ENCODE measurements at places on chromosomes 3 and 15.

GRCh38 chr3:177725165-177725564 is 527.9 kb upstream of the TBL1XR1 start:
- no peak for DNase-seq

DNA sequence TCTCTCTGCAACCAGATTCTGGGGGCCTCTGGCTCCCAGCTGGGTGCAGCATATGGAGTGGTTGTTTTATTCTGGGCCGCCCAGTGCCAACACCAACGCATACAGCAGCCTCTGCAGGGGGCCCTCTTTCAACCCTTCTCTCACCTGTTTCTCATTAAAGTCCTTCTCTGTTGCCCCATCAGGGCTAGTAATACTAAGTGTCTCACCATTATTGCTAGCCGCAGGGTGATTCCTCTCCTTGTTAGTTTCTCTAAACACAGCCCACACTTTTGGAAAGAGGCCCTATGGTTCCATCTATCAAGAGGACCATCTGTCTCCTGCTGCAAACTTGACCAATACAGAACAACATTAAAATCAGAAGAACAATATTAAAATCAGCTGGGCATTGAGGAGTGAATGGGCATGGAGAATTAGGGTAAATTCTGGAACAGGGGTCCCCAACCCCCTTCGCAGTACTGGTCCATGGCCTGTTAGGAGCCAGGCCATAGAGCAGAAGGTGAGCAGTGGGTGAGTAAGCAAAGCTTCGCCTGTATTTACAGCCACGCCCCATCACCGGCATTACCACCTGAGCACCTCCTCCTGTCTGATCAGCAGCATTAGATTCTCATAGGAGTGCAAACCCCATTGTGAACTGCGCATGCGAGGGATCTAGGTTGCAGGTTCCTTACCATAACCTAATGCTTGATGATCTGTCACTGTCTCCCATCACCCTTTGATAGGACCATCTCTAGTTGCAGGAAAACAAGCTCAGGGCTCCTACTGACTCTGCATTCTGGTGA is 36.5 kb downstream of the ALS2CL start:
- no peak for DNase-seq

DNA sequence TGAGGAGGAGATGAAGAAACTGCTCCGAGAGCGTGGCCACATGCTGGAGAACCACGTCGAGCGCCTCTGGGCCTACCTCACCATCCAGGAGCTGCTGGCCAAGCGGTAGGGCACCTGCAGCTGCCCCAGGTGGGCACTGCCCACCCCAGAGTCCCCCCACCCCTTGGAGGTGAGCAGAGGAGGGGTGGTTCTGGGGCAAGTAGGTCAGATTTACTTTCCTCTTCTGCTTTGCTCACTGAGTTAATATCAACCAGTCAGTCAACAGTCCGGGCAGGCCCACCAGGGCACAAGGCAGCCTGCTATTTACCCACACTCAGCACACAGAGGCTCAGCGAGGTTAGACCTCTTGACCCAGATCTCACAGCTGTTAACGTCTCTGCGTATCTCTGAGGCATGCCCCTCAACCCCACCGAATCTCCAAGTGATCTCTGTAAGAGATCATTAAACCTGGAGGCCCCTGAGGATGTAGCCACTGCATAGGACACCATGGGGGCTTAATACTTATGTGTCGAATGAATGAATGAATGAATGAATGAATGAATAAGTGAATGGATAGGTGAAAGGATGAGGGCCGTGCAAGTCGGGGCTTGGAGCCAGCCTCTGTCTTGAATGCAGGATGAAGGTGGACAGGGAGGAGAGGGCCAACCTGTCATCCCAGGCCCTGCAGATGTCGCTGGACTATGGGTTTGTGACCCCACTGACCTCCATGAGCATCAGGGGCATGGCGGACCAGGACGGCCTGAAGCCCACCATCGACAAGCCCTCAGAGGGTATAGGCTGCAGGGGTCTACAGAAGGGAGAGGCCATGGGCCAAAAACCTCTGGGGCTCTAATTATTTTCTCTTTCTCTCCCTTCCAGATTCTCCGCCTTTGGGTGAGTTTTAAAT is 8.0 kb upstream of the ITIH3 start:
- DNase-seq: no peak

DNA sequence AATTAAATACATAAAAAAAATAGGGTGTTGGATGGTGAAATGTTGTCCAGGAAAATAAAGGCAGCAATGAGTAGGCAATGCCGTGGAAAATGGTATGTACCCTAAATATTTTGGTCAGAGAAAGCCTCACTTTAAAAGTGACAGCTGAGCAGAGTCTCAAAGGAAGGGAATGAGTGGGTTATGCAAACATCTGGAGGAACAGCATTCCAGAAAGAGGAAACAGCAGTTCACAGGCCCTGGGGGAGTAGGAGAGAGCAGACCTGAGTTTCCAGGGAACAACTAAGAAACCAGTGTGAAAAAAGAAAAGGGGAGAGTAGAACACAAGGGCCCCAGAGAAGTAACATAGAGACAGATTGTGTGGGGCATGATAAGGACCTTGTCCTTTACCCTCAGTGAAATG is 230.0 kb upstream of the CNTN3 start:
- DNase-seq: no peak

DNA sequence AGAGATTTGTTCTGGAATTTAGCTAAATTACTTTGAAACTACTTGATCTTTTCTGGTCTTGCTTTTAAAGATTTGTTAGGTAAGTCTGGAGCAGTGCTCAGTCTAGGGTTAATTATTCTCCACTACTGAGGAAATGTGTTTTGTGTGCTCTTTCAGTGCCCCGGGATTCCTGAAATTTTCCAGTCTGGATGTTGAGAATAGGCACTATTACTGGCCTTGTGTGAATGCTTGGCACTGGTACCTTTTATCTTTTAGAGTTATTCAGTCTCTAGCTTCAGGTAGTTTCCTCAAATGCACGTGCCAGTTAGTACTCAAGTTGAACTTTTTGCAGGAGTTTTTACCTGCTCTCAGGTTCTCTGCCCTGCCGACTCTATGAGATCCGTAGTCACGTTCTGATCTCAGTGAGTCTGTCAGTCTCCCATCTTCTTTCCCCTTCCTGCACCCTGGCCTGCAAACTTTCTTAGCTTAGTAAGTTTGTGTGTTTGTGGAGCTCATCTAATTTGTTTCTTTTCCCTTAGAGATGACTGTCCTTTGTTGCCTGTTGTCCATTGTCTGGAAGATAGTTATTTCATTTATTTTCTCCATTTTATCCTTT is 39.5 kb downstream of the TCF12 start:
- no peak for DNase-seq

GRCh38 chr15:77596821-77597803 is 35.6 kb downstream of the LINGO1 start:
- no peak for DNase-seq

GRCh38 chr15:75655931-75656330 is 8.2 kb downstream of the SNX33 start:
- DNase-seq: no peak

- DNase-seq: no peak
These were observed 110.2 kb downstream of the ADCY5 start for GRCh38 chr3:123338620-123339061.

DNA sequence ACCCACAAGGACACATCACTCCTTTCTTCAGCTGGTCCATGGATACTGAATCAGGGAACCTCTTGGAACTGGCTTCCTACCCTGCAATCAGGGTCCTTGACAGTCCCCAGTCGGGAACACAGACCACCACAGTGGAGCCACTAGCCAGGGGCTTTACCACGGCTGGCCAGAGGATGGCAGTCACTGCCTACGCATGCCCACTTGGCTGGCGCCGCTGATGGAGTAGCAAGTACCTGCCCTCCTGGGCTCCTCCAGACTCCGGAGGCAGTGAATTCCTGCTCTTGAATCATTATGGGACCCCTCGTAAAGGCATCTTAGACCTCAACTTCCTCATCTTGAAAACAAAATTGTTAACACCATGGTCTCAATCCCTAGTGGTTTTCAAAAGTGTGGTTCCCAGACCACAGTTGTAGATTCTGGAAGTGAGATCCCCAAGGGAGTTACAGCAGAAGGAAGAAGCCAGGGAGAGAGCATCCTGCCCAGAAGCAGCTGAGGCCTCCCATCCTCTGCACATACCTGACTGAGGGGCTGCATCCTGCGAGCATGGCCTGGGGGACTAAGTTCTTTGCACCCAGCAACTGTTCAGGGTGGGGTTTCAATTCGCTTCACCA is 9.1 kb upstream of the SKIC8 start:
- peak; percentile 80 for DNase-seq

DNA sequence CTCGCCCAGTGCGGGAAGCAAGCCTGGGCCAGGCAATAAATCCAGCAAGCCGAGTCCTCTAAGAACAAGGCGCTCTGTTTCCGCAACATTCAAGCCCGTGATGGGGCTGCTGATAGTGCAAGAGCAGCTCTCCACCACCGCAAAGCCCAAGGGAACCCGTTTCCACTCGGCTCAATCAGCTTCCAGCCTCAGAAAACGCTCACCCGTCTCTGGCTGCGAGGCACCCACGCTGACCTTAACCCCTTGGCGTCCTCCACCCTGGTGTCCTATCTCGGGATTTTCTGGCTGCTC is 17.8 kb downstream of the SPATA12 start:
- DNase-seq: peak; percentile 39

GRCh38 chr3:195869413-195870001 is 38.8 kb downstream of the TNK2 start:
- DNase-seq: no peak

DNA sequence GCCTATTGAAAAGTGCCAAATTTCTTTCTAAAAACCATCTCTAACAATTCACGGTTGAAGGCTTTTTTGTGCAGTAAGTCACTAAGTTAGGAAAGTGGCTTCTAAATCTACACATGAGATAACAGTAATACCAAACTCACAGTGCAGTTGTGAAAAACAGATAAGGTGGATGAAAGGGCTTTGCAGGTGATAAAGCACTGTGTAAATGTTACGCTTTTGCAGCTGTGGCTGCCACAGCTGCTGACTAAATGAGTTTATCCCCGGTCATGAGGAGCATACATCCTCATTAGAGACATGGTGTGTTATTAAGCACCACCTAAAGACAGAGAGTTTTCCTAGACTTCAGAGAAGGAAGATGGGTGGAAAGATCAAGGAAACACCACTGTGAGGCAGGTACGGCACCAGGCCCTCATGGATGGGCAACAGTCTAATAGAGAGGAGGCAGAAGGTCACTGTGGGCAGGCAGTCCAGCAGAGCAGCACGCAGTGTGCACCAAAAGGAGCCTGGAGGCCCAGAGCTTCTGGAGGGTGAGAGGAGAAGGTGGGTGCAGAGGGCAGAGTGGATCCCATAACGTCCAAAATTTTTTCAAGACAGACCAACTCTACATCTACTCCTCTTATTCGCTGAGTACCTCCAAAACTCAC is 68.5 kb downstream of the FMN1 start:
- no peak for DNase-seq

- no peak for DNase-seq
These were observed 403.8 kb upstream of the GBE1 start for GRCh38 chr3:82165266-82165665.

DNA sequence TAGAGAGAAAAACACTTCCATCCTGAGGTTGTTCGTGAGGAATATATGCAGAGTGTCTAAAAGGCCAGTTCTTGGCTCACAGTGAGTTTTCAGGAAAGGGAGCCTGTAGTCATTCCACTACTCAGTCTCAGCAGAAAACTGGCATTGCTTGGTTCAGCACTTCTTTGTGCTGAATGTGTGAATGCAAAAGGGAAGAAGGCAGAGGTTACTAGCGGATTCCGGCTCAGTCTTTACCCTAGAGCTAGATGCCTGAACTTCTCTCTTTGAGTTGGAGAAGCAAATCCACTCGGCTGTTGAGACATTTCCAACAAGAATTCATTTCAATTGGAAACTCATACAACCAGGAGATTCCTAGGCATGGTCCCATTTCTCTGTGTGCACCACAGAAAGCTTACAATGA is 23.1 kb upstream of the FRMD4B start:
- no peak for DNase-seq

DNA sequence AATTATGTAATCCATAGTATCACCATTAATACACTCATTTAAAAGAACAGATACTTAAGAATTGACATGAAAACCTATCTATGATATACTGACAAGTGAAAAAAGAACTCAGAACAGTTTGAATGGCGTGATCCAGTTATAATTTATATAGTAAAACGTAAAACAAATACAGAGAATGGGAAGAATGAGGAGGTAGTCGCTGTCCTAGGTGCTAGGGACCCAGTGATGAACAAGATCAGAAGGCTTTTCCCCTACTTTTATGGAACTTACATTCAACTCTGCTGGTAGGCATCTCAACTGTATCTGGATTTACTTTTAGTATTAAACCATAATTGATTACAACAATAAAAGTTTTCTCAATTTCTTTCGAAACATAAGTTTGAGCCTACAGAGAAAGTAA is 31.8 kb downstream of the GSK3B start:
- DNase-seq: no peak

DNA sequence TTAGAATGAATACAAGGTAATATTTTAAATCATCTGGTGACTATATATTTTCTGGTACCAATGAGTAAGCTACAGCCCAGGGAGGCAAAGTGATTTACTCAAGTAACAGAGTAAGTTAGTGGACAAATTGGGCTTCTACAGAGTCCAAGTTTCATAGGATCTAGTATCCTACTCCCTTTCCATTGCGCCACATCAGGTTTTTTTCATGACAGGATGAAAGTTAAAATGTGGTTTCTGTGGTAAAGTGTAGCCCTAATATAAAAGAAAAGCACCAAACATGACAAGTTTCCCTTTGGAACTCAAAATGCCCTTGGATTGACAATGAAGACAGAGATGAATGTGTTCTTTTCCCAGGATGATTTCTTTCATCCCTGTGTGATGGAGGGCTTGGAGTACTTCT is 350.8 kb upstream of the ZNF385D start:
- DNase-seq: no peak

GRCh38 chr3:11220230-11220629 is 52.0 kb upstream of the ATG7 start:
- no peak for DNase-seq

GRCh38 chr3:150744041-150744918 is 18.7 kb downstream of the SIAH2 start:
- DNase-seq: no peak

GRCh38 chr3:27615555-27615954 is 106.6 kb downstream of the EOMES start:
- DNase-seq: no peak

DNA sequence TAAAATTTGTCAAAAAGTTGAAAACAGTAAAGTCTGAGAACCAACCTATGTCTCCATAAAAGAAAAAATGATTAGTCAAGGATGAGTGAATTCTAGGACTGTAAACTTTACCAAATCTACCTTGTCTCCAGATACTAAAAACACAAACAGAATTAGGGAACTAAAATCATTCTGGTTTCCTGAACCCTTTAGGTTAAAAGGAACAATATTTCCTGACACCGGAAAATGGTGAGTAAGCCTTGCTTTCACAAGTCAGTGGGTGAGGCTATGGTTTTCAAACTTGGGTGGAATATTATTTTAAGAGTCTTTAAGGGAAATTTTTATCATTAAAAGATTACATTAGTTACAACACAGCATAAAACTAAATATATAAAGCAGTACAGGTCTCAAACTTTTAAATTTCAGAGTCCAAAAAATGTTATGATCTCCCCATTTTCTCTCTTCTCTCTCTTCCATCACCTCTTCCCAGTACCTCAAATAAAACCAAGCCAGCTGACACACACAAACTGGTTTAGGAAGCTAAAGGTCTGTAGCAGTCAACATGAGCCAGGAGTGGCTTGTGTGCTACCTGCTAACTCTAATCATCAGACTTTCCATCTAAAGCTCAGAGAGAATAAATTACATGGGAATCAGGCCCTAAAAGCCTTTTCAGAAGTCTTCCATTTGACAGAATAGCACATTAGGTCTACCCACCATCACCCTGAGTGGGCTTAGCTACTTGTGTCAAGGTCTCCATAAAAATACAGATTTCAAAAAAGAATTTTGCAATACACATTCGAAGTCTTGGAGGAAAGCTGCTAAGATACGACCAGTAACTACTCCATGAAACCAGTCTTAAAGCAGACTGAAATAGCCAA is 2.2 kb downstream of the SLC12A6 start:
- DNase-seq: peak; percentile 19

Data from Daoy (cell line).